ENCODE measurements at places on chromosomes 3 and 15.

DNA sequence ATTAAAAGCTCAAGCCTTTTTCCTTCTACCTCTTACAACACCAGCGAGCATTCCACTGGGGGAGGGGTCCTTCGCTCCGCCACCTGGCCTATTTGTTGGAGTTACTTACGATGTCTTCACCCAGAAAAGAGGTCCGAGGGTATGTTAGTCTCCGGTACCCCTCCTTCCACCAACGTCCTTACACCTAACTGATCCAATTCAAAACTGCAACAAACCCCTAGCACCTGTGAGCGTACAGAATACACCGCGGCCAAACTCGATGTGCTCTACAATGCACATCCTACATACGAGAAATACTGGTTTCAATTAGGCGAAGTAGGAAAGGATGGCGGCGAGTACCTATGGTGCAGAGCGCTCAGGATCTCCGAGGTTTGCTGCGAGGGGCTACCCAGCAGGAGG lies 944 bp downstream of the SLITRK3 start:
- DNase-seq = no peak

- DNase-seq = no peak
These were observed 17.3 kb upstream of the HGD start for GRCh38 chr3:120699333-120699732.

DNA sequence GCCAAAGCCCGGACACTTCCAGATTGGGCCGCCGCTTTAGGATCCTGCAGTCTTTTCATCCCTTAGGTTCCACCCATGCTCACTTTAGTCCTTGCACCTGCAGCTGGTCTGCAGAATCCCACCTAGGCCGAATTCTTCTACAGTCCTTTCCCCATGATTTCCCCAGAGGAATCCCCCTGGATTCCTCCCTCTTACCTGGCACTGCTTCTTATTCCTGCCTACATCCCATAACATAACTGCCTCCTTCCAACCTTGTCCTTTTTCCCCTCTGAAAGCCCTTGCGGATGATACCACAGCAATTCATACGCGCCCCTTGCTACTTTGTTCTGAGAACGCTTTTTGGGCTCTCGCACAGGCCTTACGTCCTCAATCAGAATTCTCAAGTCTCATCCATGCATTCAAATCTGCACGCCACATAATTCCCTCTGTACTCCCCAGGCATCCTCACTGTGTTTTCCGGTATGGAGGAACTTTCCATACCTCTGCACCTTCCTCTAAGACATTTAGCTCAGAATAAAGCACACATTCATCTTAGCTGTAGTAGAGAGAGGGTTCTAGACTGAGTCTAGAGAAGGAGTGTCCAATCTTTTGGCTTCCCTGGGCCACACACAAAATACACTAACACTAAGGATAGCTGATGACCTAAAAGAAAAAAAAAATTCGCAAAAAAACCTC lies 619 bp downstream of the EIF2AK4 start:
- DNase-seq = no peak

DNA sequence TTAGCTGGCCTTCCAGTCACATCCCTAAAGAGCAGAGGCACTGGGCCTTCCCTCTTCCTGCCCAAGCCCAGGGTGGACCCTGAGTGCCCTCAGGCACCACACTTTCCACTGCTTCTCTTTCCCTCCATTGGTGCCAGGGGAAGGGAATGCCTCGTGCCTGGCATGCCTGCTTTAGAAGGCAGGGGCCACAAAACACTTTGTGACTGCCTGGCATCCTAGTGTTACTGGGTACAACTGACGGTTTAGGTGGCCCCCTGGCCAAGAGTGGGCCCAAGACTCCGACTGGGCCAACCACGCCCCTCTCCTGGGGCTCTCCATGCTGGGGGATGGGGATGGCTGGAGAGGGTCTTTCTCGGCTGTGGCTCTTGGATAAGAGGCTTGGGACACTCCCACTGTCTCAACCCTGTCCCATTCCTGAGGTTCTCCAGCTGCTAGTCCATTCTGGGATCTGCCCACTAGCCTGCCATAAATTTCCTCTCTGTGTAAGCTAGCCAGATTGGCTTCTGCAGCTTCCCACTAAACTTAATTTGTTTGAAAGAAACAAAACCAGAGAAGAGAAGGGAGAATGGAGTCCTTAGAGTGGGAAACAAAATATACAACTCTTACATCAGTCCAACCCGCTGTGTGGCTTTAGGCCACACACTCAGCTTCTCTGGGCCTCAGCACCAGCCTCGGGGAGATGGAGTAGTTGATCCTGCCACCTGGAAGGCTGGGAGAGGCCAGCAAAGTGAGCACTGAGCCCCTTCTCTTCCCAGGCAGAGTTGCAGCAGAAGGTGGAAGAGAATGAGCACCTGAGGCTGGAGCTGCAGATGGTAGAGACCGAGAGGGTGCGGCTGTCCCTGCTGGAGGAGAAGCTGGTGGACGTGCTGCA lies 24.1 kb upstream of the GP9 start:
- no peak for DNase-seq

- DNase-seq = no peak
These were observed 23.6 kb upstream of the CLDN1 start for GRCh38 chr3:190345878-190346277.

Measured in DMS153 (cell line).